ENCODE measurements at places on chromosomes 4 and X.

- no peak for DNase-seq
Measured at GRCh38 chr4:40322811-40323210, 12.3 kb upstream of the CHRNA9 start.

DNA sequence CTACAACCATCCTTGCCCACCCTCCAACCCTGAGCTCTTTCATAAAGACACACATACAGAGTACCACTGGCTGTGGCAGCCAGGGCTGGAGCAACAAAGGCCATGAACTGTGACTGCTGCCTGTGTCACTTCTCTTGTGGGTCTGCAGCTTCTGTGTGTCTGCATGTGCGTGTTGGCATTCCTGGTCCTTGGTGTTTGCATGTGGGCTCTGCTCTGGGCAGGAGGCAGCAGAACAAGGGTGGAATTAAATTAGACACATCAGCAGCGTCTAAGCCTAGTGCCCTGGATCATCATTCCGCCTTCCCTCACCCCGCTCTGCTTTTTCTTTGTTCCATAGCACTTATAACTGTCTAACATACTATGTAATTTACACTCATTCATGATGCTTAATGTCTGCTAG is 157.7 kb downstream of the MGST2 start:
- no peak for DNase-seq

DNA sequence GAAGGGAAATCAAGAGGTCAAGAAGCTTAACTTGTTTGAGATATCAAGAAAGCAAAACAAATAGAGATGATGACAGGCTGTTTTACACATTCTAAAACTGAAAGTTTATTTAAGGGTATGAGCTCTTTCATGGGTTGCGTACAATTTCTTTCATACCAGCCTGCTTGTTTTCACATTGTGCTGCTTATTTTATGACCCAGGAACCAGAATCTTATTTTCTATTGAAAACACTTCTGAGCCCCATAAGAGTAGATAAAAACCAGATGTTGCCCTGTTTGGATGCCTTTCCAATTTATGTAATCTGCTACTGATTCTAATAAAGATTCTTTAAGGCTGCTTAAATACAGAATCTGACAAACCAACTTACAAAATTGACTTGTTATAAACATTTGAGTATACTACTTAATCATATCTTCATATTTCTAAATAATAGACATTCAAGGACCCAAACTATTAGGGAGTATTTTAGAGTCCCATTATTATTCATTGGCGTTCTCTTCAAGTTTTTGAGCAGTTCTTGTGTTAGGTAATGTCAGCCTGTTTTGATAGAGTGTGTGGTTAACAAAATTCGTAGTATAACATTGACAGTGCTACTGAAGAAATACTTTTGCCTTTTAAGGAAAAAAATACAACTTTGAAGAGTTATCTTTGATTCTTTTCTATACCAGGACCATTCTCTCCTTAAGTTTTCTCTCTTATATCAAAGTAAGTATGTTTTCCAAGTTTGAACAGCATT is 74.4 kb downstream of the PDLIM5 start:
- peak; percentile 12 for DNase-seq

DNA sequence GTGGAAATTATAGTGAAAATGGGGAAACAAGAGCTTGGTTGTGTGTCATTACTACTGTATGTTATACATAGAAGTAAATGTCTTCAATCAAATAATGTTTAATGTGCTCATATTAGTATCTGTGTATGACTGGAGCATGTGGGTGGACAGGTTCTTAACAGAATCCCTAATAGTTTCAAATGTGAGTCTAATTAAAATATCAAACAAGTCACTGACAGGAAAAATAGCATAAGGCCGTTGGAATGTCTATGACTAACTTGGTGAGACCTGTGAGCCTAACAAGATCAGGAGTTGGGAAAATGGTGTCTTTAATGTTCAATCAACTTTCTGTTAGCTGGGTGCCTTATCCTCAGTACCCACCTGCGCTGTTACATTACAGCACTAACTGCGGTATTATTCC is 6.2 kb upstream of the CXCL3 start:
- peak; percentile 11 for DNase-seq

- no peak for DNase-seq
Measured at GRCh38 chr4:4506961-4507360, 34.9 kb downstream of the STX18 start.

DNA sequence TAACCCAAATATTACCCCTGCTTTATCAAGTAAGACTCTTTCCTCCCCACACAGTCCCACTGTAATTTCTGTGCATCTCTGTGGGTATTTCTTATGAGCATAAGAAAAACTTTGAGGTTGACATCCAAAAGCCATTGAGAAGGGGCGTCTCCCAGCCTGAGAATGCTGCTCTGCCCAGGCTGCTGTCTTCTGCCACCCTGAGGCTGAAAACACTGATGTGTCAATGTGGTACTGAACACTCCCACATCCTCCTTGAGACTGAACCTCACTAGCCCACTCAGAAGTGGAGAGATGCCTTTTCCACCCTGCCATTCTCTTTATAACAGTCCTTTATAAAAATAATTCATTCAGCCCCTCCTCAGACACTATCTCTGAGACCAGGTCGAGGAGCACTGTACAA is 120.8 kb downstream of the SMIM20 start:
- DNase-seq = no peak

GRCh38 chrX:77875372-77875771 is 19.9 kb downstream of the MAGT1 start:
- no peak for DNase-seq

DNA sequence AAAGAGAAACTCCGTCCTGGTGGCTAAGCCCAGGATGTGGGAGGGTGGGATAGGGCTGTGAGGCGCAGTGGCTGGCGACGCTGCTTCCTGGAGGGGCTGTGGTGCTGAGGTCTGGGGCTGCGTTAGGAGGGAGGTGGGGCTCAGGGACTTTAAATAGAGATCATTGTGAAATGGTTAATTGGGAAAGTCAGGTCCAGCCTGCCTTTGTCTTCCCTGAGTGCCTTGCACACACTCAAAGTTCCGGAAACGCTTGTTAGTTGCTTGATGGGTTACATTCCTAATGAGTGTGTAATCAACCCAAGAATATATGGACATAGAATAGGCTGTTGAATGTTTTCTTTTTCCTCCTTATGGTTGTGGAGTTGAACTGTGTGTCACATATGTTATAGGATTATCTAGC is 55.7 kb upstream of the CLDN34 start:
- DNase-seq = peak; percentile 21

DNA sequence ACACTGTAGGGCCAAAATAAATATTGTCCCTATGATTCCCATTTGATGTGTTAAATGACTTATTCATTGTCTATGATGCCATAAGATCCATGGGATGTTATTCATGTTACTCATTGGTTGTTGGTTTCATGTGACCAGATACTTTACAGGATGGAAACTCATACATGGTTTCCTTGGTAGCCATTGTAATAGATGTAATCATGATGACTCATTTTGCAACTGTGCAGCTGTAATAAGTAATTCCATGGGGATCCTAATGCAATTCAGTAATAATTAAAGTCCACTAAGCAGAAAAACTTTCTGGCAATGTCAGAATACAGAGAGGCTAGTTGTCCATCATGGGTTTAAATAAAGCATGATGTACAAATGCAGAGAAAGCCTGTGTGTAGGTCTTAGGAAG is 389.7 kb upstream of the NR3C2 start:
- DNase-seq = peak; percentile 80

- DNase-seq = no peak
Measured at GRCh38 chr4:21845663-21846062, 102.9 kb downstream of the KCNIP4 start.

DNA sequence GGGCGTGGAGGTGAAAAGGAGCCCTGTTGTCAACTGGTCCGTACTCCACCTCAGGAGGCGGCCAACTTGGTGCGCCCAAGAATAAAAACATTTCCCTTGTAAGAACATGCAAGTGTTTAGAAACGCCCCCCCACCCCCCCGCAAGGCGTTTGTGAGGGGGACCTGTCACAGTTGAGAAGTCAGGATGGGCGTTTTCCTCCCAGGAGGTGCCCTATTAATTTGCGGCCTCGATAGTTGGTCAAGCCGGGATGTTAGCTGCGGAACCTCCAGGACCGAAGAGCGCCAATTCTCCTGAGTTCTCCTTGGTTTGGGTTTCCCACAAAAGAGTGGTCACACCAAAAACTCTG is 651 bp upstream of the SAP30 start:
- no peak for DNase-seq

DNA sequence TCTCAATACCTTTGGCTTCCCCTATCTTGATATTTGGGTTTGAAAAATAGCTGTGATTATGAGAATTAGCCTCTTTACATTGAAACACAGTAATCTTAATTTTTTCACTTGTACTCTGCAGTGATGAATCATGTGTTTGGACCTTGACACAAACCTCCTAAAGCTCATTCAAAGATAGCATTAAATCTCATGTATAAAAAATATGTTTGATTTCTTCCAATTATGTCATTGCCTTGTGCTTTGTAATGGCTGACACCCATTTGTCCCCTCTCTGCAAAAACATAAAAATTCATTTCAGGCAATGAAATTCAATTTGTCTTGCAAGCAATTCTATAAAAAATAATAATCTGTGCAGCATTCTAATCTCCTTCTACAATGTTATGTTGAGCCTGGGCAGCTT is 422.4 kb upstream of the BOD1L1 start:
- DNase-seq = no peak

GRCh38 chr4:68383115-68383514 is 33.2 kb upstream of the YTHDC1 start:
- DNase-seq = no peak

DNA sequence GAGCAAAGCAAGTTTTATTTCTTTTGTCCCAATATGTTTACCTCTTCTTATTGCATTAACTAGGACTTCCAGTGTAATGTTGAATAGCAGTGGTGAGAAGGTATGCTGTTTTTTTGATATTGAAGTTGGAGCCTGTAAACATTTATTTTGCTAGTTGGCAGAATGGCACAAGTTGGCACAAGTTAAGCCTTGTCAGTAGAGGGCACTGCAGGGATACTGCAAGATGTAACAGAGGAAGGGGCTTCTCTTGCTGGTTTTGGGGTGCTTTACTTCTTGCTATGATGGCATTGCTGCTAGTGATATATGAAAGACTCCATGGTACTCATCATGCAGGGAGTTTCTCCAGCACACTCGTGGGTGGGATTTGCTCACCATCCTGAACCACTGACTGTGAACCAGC is 327.3 kb upstream of the ARX start:
- DNase-seq = no peak
